Glomerular endothelial cell (primary cell): ENCODE measurements at places on chromosomes 1 and 21.

GRCh38 chr1:35646043-35646442, 4.7 kb upstream of the PSMB2 start:
- no peak for DNase-seq

DNA sequence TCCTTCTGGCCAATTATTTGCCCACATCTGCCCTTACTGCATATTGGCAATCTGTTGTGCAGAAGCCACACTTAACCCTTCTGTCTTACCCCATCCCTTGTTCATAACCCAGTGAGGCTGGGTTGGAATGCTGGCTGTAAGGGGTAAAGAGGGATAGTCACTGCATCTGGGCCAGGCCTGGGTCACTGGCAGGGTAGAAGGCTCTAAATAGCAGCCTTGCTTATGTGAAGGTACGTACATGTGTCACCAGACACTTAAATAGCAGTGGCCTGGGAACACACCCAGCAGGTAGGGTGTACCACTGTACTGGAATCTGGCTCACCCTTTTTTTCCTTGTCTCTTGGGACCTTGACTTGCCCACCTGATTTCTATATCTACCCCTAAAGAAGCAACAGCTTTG, 9.9 kb upstream of the TARS2 start:
- DNase-seq = no peak

- no peak for DNase-seq
Observed at GRCh38 chr1:16397120-16397519, 30.1 kb downstream of the SZRD1 start.

GRCh38 chr1:2098301-2098698, 48.1 kb downstream of the PRKCZ start:
- DNase-seq = no peak

- no peak for DNase-seq
Observed at GRCh38 chr1:29424266-29424665, 187.9 kb downstream of the PTPRU start.

DNA sequence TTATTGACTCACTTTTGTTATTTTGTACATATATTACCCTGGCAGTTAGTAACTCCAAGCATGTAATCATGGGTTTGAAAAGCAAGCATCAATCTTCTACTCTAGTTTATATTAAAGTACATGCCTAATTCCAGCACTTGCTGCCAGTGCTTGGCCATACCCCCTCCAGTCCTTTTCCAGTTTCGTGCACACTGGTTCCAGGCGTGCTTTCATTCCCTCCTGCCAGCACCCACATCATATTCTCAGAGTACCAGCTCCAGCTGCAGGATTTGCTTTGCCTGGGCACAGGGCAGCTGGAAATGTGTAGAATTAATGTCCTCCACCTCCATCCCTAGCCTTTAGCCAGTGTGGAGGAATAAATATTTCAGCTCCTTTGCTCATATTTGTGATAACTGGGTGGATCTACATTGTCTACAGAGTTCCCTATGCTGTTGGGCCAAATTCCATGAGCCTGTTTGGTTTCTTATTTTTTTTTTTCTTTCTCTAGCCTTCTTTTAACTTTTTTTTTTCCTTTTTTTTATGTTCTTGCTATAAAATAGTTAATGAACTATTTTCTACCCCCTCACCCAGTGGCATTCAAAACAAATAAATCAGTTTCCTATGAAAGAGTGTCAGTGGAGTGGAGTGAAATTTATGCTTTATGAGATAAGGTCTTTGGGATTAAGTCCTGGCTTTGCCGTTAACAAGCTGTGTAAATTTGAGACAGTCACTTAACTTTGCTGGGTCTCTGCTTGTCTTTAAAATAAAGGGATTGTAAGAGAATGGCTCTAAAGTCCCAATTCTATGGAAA, 2.6 kb upstream of the GNG12 start:
- DNase-seq = no peak

- no peak for DNase-seq
Observed at GRCh38 chr1:234538930-234539649, 60.1 kb upstream of the TARBP1 start.

DNA sequence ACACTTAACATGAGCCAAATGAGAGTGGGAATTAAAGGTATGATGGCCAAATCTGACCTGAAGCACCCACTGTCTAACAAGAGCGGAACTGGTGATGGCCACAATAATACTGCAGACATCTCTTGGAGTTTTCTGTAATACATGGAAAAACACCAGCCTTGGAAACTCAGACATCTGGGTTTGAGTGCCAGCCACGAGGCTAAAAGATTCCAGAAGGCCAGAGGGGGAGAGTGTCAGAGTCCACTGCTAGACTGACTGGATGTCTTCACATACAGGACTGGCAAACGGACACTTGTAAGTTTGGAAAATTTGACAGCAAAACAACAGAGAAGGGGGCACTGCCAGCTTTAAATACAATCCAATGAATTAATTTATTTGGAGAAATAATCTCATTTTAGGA, 175.1 kb downstream of the ADSS2 start:
- no peak for DNase-seq

- no peak for DNase-seq
Observed at GRCh38 chr21:29258626-29259338, 39.9 kb upstream of the BACH1 start.

- no peak for DNase-seq
Observed at GRCh38 chr1:26799479-26800142, 11.9 kb downstream of the PIGV start.

DNA sequence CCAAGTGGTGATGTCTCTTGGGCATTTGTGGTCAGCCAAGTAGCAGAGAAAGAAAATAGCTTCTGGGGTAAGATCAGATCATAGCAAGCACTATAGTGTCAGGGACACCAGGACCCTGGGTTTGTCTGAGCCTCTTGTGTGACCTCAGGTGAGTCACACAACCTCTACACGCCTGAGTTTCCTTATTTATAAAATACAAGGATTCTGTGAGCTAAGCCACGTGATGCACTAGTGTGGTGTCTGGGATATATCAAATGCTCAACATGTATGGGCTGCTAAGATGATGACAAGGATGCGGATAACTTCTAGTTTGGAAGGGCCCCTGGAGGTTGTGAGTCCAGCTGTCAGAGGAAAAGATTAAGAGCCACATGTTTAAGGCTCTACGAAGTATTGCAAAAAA, 24.5 kb upstream of the ZNF436 start:
- DNase-seq = no peak

DNA sequence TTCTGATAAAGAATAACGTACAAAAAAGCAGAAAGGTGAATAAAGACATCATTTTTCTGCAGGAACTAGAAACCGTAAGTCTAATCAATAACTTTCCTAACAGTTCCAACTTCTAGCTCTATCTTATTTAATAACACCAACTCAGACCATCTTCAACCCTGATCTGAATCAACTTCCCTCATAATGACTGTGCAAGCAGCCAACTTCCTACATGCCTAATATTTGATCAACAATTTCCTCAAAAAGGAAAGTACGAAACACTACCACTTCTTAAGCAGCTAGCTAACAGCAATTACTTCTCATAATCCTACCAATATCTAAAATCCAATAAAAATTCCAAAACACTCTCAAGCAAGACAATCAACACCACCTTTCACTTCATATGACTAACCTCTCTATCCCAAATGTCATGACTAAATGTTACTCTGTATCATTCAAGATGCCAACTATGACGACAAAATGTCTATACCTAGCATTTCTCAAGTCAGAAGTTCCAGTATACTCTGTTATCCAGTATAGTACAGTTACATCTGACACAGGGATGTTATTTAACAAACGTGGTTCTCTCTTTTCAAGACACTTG, 1.7 kb downstream of the COP1 start:
- DNase-seq = no peak

- DNase-seq = no peak
Observed at GRCh38 chr1:26768755-26769154, 19.0 kb upstream of the PIGV start.

- no peak for DNase-seq
Observed at GRCh38 chr1:211370669-211371068, 44.0 kb downstream of the TRAF5 start.

GRCh38 chr1:117608758-117609157, 2.9 kb downstream of the TENT5C start:
- DNase-seq = no peak

DNA sequence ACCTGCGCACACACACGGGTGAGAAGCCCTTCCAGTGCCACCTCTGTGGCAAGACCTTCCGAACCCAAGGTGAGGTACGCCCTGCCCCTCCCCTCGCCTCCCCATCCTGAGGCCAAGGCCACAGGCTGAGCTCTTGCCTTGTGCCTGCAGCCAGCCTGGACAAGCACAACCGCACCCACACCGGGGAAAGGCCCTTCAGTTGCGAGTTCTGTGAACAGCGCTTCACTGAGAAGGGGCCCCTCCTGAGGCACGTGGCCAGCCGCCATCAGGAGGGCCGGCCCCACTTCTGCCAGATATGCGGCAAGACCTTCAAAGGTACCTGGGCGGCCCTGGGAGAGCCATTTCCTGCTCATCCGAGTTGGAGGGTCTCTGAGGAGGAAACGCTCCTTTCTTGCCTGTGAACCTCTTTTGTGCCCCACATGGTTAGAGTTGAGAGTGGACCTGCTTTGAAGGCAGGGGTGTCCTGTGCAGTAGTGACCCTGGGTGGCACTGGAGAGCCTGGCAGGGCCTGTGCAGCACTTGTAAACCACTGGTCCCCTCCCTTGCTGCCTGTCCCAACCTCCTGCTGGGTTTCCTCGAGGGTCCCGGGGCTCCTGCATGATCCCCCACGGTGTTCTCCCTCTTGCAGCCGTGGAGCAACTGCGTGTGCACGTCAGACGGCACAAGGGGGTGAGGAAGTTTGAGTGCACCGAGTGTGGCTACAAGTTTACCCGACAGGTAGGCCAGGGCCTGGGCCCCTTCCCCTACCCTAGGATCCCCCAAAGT, 8.5 kb downstream of the ZBTB48 start:
- no peak for DNase-seq

- DNase-seq = no peak
Observed at GRCh38 chr1:230188826-230189225, 121.8 kb downstream of the GALNT2 start.

DNA sequence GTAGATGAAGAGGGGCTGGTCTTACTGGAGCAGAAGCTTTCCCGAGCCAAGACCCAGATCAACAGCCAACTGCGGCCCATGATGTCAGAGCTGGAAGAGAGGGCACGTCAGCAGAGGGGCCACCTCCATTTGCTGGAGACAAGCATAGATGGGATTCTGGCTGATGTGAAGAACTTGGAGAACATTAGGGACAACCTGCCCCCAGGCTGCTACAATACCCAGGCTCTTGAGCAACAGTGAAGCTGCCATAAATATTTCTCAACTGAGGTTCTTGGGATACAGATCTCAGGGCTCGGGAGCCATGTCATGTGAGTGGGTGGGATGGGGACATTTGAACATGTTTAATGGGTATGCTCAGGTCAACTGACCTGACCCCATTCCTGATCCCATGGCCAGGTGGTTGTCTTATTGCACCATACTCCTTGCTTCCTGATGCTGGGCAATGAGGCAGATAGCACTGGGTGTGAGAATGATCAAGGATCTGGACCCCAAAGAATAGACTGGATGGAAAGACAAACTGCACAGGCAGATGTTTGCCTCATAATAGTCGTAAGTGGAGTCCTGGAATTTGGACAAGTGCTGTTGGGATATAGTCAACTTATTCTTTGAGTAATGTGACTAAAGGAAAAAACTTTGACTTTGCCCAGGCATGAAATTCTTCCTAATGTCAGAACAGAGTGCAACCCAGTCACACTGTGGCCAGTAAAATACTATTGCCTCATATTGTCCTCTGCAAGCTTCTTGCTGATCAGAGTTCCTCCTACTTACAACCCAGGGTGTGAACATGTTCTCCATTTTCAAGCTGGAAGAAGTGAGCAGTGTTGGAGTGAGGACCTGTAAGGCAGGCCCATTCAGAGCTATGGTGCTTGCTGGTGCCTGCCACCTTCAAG, 57.3 kb downstream of the LAMC2 start:
- no peak for DNase-seq

DNA sequence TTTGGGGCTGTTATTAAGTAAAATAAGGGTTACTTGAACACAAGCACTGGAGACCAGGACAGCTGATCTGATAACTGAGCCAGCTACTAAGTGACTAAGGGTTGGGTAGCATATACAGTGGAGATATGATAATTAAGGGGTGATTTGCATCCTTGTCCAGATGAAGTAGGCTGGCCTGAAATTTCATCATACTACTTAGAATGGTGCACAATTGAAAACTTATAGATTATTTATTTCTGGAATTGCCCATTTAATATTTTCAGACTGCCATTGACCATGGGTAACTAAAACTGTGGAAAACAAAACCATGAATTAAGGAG, 3.8 kb upstream of the CD1B start:
- DNase-seq = no peak

DNA sequence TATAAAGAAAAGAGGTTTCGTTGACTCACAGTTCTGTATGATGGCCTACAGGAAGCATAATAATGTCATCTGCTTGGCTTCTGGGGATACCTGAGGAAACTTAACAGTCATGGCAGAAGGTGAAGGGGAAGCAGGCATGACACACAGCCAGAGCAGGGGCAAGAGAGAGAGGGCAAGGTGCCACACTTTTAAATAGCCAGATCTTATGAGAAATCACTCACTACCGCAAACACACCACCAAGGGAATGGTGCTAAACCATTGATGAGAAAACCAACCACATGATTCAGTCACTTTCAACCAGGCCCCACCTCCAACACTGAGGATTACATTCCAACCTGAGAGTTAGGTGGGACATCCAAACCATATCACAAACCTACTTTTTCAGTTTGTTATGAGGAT, 245.9 kb upstream of the SGIP1 start:
- no peak for DNase-seq

DNA sequence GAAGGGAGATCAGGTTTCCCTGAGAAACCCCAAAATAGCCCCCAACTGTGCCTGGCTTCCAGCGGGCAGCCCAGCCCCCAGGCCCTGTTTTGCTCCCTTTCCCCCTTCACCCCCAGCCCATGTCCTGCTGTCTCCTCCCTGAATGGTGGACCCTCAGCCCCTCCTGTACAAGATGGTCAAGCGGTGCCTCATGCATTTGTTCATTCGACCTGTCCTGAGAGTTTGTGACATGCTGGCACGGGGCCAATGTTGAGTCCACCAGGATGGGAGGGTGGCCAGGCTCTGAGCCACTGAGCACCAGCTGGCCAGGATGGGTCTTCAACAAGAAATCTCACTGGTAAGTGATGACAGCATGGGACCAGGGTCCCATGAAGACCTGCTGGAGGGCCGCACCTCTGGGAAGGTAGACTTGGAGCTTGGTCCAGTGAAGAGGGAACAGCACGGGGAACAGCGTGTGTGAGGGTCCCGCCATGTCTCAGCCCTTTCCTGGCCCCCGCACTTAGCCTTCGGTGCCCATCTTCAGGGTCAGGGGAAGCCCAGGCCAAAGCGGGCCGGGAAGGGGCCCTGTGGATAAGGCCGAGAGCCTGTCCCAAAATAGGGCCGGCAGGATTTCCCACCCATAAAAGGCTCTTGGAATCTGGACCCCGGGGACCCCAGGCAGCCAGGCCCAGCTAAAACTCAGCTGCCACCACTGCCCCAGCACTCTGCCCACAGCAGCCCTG, at the start of gene CALML6:
TSS of gene CALML6 (plus strand) at position 290 of the 722 bp plus-strand sequence. CDS start at position 311, 21 bp downstream.
- no peak for DNase-seq

GRCh38 chr1:230320804-230321203, 105.3 kb downstream of the PGBD5 start:
- DNase-seq = no peak
